ENCODE measurements at places on chromosomes 5 and 9. TPM values are rescaled to one million over a fixed set of nuclear protein-coding genes. Genes with fewer than 3 reads are reported as not detected.

GRCh38 chr5:55172937-55173686 lies at the start of gene CDC20B:
Gene CDC20B, minus strand, starts transcription at chr5:55173177. Its CDS starts 177 bp downstream, at chr5:55173000.
- DNase-seq = no peak

DNA sequence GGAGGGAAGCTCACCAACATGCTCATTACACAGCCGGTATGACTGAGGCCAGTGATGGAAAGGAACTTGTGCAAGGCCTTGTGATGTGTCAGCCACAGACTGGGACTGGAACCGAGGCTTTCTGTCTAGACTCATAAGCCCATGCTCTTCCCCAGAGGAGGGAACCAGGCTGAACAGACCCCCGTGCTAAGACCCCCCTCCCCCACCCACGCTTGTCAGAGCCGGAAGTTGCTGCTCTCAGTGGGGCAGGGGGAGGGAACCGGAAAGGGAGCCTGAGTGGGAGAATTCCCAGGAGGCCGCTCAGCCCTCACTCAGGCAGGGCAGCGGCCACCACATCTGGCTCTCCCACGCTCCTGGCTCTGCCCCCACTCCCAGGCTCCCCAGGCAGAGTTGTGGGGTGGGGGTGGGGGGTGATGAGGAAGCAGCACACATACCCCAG lies 4.1 kb upstream of the PDGFRB start:
- DNase-seq = no peak

- no peak for DNase-seq
Measured at GRCh38 chr5:5270958-5271785, 131.0 kb downstream of the ADAMTS16 start.

DMGDH gene
- total RNA-seq = not detected

DNA sequence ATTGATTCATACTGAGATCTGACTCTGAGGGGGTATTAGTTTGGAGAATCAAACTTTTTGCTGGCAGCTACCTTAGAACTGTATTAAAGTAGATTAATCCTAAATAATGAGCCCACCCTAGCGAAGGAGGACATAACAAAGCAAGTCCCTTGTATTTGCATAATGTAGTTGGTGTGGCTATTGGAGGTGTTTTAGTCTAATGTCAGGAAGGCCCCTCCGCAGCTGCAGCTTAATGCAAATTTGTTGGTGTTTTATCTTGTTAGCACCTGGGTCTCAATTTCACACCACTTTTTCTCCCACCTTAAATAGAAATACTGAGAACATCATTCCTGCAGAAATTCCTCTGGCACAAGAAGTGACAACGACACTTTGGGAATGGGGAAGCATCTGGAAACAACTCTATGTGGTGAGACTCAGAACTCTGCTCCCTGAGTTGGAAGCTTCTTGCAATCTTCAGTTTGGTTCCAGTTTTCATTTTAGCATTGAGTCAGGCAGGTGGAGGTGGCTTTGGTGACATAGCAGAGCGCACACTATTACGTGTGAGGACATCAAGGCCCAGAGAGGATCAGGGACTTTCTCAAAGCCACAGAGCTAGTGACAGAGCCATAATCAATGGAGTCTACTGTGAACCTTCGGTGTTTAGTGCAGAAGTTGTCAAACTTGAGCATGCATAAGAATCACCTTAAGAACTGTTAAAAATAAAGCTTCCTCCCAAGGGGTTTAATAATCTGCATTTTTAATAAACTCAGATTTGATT lies 33.9 kb downstream of the DOCK2 start:
- DNase-seq = no peak

TRIP13 gene
- 15.8 TPM for total RNA-seq

DNA sequence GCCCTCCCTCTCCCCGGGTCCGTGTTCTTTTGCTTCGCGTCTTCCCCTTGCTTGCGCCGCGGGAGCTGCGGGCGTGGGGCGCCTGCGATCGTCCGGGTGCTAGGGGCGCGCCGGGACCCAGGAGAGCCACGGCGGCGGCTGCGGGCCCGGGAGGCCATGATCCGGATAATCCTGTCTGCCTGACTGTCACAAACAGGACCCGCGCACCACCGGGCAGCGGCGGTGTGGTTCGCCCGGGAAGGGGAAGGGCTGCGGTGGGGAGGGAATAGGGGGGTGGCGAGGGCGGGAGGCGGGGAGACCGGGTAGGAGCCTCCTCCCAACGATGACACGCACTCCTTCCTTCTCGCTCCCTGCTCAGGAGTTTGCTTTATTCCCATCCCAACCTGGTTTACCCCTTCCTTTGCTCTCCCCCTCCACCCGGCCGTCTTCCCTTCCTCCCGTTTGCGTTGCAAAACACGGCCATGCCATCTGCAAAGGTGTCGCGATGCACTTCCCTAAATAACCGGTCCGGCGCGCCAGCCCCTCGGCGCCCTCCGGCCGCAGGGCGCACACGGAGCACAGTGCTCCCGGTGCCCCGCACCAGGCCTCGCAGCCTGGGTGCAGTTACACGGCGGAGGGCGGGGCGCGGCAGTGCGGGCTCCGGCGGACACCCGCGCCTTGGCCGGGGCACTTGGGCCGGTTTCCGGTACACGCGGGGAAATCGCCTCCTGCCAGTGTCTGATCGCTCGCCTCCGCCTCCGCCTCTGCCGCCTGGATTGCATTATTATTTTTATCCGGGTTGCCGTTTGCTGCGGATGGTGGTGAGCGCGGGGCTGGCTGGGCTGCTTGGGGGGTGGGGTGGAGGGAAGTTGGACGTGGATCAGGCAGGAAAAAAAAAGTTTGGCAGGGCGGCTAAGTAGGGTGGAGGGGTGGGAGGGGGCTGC lies 1.5 kb downstream of the SMARCA2 start:
- no peak for DNase-seq

DNA sequence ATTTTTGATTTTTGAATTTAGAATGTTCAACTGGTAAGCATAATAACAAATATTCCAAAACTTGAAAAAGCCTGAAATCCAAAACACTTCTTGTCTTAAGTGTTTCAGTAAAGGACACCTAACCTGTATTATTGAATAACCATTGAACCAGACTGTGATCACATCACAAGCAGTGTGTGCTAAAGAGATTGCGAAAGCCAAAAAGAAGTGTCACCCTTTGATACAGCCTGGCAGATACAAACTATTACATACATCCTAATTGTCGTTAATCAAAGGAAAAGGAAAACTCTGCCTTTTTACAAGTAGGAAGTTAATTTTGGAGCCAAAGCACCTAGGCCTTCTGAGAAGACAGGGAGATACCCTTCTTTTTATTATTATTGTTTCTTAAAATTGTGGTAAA lies 8.4 kb upstream of the FAM120AOS start:
- DNase-seq = no peak

- no peak for DNase-seq
Measured at GRCh38 chr5:90548069-90548593, 10.5 kb upstream of the ADGRV1 start.

- DNase-seq = no peak
Measured at GRCh38 chr5:42666869-42667268, 89.7 kb upstream of the CCDC152 start.

DNA sequence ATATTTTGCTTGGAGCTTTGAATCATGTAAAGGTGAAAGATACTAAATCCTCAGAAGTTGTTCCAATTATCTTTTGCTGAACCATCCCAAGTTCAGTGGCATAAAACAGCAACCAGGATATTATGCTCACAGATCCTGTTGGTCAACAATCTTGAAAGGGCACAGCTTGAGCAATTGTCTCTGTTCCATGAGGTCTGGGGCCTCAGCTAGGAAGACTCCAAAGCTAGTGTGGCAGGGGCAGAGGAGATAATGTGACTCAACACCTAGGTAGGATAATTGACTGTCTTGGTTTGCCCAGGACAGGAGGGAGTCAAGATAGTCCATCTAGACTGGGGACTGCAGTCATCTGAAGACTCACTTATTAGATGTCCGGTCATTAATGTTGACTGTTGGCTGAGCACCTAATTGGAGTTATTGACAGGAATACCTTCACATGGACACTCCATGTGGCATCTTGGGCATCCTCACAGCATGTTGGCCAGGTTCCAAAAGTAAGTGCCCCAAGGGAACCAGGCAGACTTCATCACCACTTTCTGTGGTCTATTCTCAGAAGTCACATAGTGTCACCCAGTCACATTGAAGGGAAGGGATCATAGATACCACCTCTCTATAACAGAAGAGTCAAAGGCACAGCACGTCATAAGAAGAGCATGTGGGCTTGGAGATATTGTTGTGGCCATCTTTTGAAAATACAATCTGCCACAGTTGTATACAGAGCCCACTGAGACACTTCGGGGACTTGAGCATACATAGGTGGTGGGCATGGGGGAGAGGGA lies 88.4 kb upstream of the GPBP1 start:
- DNase-seq = no peak

- no peak for DNase-seq
Measured at GRCh38 chr5:34564710-34565235, 91.4 kb upstream of the RAI14 start.

DNA sequence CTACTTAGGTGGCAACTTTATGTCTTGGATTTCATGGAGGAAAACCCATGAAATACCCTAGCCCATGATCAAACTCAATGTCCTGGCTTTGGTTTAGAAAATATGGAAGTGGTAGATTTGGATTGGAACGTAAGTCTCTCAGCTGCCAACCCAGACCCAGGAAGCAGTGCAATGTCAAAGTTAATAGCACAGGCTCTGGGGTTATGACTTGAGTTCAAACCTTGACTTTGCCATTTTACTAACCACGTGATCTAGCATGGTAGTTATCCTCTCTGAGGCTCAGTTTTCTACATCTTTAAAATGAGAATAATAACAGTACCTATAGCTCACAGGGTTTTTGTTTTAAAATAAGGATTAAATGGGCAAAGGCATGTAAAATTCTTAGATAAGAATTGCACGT lies 13.8 kb downstream of the FYB1 start:
- DNase-seq = no peak

LCN10 gene
- total RNA-seq = not detected

- DNase-seq = no peak
Measured at GRCh38 chr9:81772144-81772543, 82.8 kb upstream of the TLE1 start.

- no peak for DNase-seq
Measured at GRCh38 chr5:136031711-136032110, 2.9 kb downstream of the TGFBI start.

DNA sequence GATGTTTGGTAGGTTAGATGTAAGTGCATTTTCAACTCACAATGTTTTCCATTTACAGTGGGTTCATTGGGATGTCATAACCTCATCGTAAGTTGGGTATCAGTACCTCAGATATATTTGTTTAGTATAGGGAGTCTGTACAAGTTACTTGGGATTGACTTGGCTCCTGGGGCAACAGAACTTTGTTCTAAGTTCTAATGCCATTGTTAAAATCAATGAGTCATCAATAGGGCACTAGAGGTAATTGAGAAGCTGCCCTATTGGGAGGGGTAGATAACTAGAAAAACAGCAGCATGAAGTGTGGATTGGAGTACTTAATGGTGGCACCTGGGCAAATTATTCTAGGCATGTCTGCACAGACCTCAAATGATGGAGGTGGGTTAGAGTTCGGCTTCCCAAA lies 272.8 kb downstream of the DOCK8 start:
- no peak for DNase-seq

DNA sequence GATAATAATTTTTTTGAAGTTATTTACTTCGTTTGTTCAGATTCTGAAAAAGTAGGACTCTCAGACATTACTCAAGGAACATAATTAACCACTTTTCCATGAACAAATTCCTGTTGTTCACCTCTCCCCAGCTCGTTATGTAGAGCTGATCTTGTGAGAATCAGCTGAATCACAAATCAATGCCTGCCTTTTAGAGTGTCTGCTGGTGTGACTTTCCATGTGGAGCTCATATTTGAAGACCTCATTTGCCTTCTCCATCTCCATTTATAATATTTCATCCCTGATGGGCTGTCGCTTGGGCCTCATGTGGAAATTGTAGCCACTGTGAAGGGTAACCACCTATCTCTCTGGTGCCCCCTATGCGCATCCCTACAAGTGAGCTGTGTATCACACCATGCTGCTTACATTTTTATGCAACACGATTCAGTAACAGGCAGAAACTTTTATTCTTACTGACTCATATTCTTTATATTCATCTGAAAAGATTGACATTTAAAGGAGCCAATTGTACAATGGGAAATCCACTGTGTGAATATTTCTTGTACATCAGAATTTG lies 111.3 kb downstream of the STK32A start:
- no peak for DNase-seq

PRR7 gene
- 20.0 TPM for total RNA-seq

- DNase-seq = no peak
Measured at GRCh38 chr5:91176288-91177016, 206.7 kb downstream of the ARRDC3 start.

- DNase-seq = no peak
Measured at GRCh38 chr9:131459056-131459455, 43.7 kb upstream of the POMT1 start.

LCP2 gene
- total RNA-seq = 5.7 TPM

DNA sequence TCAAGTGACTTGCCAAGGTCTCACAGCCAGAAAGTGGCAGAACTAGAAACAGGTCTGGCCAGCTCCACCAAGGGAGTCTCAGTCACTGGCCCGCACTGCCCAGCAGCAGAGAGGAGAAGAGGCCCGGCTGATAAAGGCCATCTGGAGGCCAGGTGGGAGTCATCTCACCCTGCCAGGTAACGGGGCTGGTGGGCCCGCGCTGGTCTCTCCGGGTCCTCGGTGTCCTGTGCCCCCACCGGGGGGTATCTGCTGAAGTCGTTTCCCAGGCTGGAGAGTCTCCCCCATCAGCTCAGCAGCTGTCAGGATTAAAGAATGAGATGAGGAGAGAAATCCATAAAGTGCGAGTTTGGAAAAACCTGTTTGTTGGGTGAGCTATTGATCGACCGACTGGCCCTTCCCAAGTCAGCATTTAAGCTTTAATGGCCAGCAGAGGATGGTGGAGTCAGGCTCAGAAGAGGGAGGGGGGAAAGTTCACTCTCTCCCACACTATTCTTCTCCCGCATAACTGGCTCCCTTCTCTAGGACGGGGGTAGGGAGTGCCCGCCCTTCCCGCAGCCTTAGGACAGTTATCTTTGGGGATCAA lies 30.3 kb downstream of the LMX1B start:
- DNase-seq = no peak

FOXI1 gene
- not detected for total RNA-seq

CCDC112 gene
- total RNA-seq = 9.4 TPM

RAD23B gene
- 72.6 TPM for total RNA-seq

ZNF346 gene
- 14.8 TPM for total RNA-seq

FOXD4L5 gene
- total RNA-seq = not detected

DDX4 gene
- total RNA-seq = not detected

GRCh38 chr5:137370096-137371071 lies 128.7 kb downstream of the SPOCK1 start:
- no peak for DNase-seq
